Activated T-cell treated with anti-CD3 and anti-CD28 coated beads, Interleukin-2, amount 50 U/mL, for 24 hours (primary cell): ENCODE measurements at places on chromosomes 16 and 17.

DNA sequence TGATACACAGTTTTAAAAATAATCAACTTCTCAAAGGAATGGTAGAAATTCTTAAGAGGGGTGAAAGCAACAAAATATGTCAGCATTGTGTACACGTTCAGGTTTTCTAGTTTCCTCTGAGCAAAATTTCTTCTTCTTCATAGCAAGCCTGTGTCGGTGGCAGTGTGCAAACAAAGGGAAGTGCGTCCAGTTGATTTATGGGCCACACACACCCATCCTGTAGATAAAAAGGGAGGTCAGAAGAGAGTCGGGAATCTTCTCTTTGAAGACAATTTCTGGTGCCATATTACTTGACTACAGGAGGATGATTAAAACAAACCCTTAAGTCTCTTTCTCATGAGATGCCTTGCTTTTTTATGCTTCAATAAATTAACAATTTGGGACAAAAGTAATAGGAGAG is 484.1 kb upstream of the SALL1 start:
- no peak for DNase-seq

DNA sequence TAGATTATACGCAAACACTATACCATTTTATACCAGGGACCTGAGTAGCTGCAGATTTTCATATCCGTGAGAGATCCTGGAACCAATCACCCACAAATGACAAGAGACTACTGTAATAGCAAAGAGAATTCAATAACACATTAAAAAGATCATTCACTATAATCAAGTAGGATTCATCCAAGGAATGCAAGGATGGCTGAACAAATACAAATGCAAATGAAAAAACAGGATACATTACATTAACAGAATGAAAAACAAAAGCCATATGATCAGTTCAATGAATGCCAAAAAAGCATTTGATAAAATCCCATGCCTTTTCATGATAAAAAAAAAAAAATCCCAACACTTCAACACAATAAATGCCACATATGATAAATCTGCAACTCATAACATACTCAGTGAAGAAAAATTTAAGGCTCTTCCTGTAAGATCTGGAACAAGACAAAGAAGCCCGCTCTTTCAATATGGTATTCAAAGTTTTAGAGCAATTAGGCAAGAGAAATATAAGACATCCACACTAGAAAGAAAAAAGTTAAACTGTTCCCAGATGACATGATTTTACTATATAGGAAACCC is 29.0 kb downstream of the N4BP1 start:
- no peak for DNase-seq

DNA sequence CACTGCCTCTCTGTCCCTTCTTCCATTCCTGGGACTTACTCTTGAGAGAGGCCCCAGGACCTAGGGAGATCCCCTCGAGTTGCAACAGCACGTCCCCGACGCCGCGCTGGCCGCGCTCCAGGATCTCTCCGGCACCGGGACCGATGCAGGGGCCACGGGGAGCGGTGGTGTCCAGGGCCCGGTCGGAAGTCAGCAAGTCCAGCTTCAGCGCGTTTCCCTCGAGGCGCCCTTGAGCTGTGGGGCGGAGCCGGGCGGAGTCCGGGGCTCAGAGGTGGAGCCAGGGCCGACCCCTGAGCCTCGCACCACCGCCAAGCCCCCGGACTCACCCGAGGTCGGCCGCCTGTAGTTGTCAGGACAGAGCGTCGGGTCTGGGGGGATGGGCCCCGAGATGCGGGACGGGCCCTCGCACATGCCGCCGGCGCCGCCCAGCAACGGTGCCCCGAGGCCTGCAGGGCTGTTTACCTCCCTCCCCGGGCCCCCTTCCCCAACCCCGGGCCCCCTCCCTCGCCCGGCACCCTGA is 458 bp downstream of the ENKD1 start:
- no peak for DNase-seq

DNA sequence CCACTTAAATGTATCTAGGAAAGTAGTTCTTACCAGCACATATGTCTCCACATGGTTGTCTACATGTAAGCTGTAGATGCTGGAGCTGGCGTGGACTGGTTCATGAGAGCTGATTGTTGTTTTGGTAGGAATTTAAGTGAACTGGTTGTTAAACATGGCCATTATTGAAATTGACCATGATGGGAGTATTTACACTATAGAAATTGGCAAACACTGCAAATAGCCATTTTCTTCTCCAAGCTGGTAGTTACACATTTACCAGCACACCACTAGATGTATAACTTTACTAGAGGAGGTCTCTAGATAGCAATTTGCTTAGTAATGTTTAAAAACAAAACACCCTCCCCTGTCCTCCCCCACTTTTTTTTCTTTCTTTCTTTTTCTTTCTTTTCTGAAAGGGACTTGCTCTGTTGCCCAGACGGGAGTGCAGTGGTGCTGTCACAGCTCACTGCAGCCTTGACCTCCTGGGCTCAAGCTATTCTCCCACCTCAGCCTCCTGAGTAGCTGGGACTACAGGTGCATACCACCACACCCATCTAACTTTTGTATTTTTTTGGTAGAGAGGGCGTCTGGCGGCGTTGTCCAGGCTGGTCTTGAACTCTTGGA is 24.2 kb downstream of the IGSF6 start:
- no peak for DNase-seq
